LHCN-M2 (cell line): ENCODE measurements at places on chromosomes 16 and 17. TPM values are rescaled to one million over a fixed set of nuclear protein-coding genes. Genes with fewer than 3 reads are reported as not detected.

EMP2 gene
- 56.7 and 61.8 TPM in 2 replicates for total RNA-seq

CES1 gene
- not detected in 2 replicates for total RNA-seq

PRRT2 gene
- 0.58 and 1.1 TPM in 2 replicates for total RNA-seq

XAF1 gene
- 3.0 and 6.7 TPM in 2 replicates for total RNA-seq

KRTAP9-8 gene
- not detected in 2 replicates for total RNA-seq

TTLL6 gene
- total RNA-seq = not detected in 2 replicates

KRT17 gene
- total RNA-seq = 6.9 and 11.0 TPM in 2 replicates

ZNF771 gene
- 19.7 and 19.9 TPM in 2 replicates for total RNA-seq

PIPOX gene
- 0.38 and 1.7 TPM in 2 replicates for total RNA-seq

GRCh38 chr16:4273858-4274311 is 1.1 kb upstream of the TFAP4 start:
- DNase-seq = peak; percentile 20

GRCh38 chr16:333406-334094 is 19.0 kb downstream of the AXIN1 start:
- DNase-seq = no peak

DNA sequence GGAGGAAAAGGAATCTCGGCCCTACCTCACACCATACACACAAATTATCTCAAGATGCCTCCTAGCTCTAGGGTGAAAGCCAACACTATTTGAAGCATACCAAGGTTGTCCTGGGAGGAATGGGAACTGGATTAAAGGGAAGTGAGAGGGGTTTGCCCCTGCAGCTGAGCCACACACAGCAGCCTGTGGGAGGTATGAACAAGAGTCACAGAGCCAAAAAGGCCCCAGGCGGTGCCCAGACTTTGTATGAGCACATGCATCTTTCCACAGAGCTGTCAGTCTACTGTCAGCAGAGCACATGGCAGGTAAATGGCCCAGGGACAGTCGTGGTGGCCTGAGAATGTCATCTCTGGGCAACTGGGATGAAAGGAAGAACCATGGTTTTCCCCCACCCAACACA is 31.0 kb upstream of the RCVRN start:
- no peak for DNase-seq

- DNase-seq = no peak
Measured at GRCh38 chr16:24132797-24133155, 123.4 kb upstream of the CACNG3 start.

GRCh38 chr16:83912519-83913244 is 13.8 kb downstream of the MLYCD start:
- DNase-seq = peak; percentile 26

- no peak for DNase-seq
Measured at GRCh38 chr17:17379197-17379991, 76.2 kb downstream of the NT5M start.

GRCh38 chr16:14069818-14070217 is 1.3 kb upstream of the MRTFB start:
- DNase-seq = no peak

DNA sequence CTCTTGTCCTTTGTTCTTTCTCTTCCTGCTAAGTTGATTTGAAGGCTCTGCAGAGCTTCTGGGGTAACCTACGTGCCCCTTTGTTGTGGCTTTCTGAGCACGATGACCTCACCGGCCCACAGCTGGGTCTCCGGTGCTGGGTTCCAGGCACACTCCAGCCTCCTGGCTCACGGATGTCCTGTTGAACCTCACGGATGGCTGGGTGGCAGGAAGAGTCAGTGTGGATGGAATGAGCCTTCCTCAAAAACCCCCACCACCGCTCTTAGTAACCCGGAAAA is 116.0 kb downstream of the SOCS1 start:
- no peak for DNase-seq

GRCh38 chr16:57601801-57602478 is 26.5 kb upstream of the ADGRG1 start:
- DNase-seq = peak; percentile 63

- no peak for DNase-seq
Measured at GRCh38 chr17:83053021-83053681, 26.3 kb upstream of the METRNL start.

GRCh38 chr16:80875616-80876015 is 71.2 kb upstream of the CDYL2 start:
- no peak for DNase-seq

DNA sequence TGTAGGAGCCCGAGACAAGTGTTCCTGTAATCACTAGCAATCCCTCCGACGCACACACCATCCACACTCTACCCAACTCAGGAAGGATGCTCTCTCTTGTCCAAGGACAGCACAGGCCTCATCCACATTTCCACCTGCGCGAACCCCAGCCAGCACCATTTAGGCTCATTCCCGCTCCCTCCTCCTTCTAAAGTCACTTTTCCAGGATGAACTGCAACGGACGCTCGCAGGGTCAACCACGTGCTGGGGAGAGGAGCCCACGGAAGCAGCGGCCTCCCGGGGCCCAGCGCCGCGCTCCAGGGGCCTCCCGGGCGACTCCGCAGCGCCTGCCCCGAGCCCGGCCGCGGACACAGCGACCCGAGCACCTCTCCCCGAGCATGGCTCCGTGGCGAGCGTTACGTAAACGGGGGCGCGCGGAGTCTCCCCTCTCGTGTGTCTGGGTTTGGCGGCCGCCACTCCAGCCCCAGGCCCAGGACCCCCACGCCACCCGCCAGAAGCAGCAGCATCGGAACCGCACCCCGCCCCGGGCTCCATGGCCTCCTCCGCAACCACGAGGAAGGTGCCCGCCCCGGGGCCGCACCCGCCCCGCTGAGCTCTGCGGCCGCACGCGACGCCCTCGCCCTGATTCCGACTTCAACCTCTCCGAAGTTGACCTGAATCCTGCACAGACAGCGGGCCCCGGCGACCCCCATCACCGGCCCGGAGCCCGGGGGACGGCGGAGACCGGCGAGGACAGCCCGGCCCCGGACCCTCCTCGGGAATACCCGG is 668 bp downstream of the USP36 start:
- peak; percentile 17 for DNase-seq

GRCh38 chr17:306116-306515 is 46.5 kb downstream of the RPH3AL start:
- DNase-seq = no peak

- DNase-seq = peak; percentile 51
Measured at GRCh38 chr17:66829386-66829864, 5.5 kb upstream of the CACNG5 start.

DNA sequence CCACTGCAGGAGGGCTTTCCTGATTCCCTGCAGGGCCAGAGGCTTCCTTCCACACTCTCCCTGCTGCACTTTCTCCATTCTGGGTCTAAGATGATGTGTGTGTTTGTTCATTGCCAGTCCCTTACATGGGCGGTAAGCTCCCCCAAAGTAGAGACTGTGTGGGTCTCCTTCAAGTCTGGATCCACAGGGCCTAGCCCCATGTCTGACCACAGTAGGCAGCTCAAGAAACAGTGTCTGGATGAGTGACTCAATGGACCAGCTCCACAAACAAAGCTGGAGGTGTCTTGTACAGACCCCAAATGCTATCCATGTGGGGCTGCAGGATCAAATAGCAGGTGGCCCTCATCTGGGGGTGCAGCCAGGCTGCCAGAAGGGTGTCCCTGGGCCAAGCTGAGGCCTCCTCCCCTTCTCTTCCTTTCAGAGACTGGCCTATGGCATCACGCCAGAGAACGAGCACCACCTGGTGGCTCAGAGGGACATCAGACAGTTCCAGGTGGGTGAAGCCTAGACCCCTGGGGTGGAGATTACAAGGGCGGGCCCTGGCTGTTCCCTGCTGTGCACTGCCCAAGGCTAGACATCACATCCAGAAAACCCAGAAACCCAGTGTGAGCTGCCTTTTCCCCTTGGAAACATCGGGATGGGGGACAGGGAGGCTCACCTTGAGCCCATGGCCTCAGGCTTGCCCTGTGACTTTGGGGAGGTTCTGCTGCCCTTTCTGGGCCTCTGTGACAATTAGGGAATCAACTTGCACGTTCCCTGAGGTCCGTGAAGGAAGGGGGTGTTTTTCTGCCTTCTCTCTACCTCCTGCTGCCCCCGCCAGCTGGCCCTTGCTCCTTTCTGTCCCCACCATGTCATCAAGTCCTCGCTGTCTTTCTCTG is 45.9 kb downstream of the SLC6A2 start:
- peak; percentile 39 for DNase-seq

GRCh38 chr16:68037841-68038597 is 14.9 kb downstream of the DUS2 start:
- DNase-seq = no peak

GRCh38 chr16:9429646-9430330 is 338.3 kb downstream of the HAPSTR1 start:
- no peak for DNase-seq

GRCh38 chr16:73040735-73041402 is 7.1 kb downstream of the ZFHX3 start:
- no peak for DNase-seq

GRCh38 chr17:48026502-48027321 is 10.9 kb downstream of the COPZ2 start:
- DNase-seq = peak; percentile 91

DNA sequence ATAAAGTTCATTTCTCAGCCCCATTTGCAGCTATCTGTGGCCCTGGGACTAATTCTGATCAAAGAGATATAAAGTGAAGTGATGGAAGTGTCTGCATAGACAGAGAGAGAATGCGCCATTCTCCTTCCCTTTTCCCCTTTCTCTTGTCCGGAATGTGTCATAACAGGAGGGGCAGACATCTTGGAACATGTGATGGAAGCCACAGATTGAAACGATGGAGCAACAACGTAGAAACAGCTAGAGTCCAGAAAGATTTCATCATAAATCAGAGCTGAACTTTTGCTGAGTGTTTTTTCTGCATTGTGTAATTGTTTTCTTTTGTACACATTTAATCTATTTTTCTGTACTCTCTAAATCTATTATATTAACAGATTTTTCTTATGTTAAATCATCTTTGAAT is 11.3 kb downstream of the ASGR1 start:
- peak; percentile 42 for DNase-seq

GRCh38 chr17:10738521-10739258 is 8.9 kb upstream of the TMEM220 start:
- DNase-seq = no peak

DNA sequence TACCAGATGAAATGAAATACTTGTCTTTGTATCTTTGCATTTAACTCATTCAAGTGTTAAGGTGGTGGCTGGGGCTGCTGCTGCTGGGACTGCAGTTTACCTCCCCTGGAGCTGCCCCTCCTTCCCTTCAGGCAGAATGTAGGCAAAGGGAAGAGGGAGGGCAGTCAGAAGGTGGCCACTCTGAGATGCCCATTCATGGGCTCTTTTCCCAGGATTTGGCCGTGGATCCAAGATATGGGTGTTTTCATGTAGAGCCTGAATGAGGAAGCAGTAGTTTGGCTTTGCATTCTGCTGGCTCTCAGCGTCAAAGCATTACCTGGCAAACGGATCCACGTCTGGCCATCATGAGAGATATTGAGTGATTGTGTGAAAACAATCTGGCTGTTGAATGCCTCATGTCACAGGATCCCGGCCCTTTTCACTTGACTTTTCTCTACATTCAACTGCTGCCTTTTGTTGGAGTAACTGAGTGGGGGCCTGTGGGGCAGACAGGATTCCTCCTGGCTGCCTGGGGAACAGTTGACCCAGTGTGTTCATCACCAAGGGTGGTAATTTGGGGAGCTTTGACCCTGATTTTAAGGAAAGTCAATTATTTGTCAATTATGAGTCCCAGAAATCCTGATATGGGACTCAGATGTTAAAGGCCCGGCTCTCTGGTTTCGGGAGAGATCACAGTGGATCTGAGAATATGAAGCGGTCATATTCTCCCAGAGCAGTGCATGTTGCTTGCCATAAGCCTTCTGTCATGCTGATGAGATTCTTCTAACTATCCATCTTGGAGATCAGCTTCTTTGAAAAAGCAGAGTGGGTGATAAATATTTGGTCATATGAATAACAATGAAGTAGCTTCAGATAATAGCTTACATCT is 236.8 kb downstream of the IRX3 start:
- DNase-seq = no peak

- no peak for DNase-seq
Measured at GRCh38 chr17:74227271-74228080, 14.1 kb downstream of the TTYH2 start.

DNA sequence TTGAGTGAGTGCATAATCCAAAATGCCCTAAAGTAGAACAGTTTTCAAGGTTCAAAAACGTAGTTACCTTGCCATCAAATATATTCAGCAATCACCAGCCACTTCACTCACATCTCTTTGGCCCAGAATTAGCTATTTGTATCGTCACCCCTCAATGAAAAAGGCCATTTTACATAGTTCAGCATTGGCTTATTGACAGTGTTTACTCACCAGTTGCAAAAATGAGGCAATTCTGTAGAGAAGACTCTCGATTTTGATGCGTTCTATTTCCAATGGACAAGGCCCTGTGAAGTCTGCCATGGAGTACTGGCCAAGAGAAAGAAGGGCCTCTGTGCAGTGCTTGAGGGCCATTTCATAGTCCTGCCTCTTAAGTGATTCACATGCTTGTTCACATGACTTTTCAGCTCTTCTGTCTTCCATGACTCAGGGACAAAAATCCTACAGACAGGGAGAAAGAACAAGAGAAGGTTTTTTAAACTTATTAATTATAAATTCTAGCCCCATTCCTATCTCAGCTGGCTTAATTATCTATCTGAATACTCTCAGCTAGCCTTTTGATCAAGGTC is 26.5 kb downstream of the HELZ start:
- DNase-seq = peak; percentile 48

DNA sequence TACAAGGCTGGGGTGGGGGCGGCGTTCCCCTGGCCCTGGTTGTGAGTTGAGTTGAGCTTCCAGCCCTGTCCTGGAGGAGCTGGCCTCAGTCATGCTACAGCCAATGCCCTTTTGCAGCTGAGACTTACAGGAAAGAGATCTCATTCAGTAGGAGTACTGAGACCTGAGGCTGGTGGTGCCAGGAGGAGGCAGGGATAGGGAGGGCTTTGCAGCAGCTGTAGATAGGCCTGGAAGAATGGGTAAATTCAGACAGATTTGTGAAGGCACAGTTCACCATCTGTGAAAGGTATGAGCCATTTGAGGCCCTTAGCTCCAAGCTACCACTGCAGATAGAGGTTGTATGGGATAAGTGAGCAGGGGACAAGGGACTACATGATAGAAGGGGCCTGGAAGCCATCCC is 5.6 kb downstream of the STX4 start:
- DNase-seq = no peak

DNA sequence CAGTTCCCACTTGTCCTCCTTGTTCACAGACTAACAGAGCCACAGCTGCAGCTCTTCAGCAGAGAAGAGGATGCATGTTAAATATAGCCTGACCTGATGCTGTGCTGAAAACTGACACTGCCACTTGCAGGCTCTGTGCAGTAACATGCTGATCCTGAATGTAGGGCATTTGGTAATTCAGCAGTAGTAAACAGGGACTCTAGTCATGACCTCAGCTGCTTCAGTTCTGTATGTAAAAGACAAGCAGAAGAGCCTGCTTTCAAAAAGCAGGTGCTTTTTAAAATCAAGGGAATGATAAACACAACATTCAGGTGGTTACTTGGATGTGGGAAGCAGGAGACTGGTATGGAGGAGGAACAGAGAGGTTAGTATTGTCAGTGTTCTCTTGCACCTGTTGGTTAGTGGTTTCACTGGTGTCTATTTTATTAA is 33.8 kb downstream of the ESRP2 start:
- peak; percentile 51 for DNase-seq

GRCh38 chr17:82043507-82043906 is 6.0 kb upstream of the DCXR start:
- no peak for DNase-seq
